GDM1 (cell line): ENCODE measurements at places on chromosomes 7 and 10.

DNA sequence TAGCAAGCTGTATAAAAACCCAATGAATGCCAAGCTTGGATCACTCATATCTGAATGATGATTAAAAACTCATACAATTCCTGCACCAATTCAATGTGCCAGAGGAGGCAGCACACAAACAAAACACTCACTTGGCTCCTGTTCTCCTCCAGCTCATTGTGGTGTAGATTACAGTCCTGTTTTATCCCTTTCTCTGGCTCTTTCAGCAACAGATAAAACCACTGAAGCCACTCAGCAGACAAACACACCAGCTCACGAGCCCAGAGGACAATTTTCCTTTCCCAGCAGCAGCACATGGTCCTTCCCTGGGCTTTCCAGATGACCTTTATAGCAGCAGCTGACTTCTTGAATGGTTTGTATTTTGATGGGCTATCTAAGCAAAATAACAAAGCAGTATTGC, 107.3 kb upstream of the STARD3NL start:
- no peak for DNase-seq

GRCh38 chr10:120076996-120077706, 184.6 kb downstream of the SEC23IP start:
- no peak for DNase-seq

- DNase-seq = no peak
Measured at GRCh38 chr7:138889582-138890498, 91.3 kb downstream of the KIAA1549 start.

DNA sequence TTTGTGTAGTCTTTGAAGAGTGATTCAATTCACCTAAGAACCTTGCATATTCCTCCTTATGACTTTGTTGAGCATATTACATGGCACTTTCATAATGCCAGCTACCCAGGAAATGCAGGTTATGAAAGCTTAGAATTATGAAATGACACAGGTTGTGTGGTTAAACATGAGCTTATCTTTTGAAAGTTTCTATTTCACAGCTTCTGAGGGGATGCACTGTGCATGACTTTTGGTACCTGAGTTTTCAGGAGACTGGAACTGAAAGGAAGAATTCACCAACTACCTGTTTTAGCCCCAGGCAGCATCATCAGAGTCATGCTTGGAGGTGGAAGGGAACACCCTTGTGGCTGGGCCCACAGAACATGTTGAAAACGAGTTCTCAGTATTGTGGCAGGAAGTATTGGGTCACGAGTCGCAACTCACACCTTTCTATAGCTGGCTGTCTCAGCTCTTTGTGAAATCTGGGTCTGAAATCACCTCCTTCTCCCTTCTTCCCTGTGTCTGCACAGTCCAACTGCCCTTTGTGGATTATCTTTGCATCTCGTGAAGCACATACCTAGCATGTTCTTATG, 228.2 kb downstream of the PTEN start:
- peak; percentile 10 for DNase-seq

DNA sequence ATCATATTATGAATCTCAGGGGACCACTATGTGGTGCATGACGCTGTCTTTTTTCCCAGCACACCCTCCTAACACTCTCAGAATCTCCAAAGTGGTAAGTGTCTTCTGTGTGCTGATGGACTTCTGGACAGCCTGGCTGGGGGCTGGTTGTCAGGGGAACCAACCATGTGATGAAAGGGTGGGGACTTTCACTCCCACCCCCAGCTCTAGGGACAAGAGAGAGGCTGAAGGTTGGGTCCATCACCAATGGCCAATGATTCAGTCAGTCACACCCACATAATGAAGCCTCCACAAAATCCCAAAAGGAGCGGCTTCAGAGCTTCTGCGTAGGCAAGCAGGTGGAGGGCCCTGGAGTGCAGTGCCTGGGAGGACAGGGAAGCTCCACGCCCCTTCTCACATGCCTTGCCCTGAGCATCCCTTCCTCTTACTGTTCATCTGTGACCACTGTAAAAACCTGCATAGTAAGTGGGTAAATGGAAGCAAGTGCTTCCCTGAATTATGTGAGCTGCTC, 44.6 kb downstream of the RASGEF1A start:
- no peak for DNase-seq

DNA sequence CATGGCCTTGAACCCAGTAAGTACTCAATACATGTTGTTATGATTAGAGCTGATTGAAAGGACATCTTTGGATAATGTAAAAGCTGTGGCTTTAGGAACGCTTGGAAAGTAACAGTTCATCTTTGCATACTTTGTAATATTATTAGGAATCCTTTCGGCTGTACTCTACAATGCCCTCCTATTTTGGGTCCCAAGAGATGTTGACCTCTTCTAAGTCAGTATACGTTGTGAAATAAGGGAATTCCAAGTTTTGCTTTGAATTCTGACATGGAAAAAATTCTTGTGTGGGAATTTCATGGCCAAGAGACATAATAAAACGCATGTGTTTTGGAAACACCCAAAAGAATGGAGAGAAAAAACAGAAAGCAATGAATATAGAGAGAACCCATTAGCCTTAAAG, 7.7 kb downstream of the AGR3 start:
- DNase-seq = no peak

DNA sequence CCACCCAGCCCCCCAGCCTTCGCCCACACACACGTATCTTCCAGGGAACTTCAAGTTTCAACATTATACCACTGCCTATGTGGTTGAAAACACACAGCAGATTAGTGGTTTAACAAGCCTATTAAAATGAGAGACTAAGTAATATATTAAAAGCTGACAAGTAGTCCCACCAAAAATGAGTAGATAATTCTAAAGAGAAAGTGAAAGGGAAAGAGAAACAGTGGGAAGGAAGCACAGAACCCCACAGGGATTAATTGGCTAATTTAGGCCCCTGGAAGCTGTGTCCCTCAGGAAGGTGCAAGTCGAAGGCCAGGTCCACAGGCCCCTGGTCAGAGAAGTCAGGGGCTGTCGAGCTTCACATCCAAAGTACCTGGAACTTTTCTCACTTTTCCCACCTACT, 210.5 kb upstream of the YAE1 start:
- no peak for DNase-seq

DNA sequence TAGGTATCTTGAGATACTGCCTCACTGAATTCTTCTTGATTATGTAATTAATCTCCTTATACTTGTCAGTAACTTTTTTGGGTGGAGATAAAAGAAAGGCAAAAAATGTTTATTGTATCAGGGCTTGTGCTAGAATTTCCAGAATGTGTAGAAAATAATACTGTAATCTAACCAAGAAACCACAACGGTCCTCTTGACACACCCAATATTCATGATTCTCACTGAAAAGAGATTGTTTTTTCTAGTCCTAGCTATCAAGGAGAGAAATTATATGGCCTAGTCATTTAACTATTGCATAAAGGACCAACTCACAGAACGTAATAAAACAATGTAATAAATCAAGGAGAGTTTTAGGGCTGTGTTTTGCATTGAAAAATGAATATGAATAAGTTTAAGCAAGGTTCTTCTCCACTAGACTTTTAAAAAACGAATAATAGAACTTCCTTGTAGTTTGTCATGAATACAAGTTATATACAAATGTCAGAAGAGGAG, 80.0 kb upstream of the STEAP4 start:
- no peak for DNase-seq

GRCh38 chr7:106563466-106564150, 97.3 kb downstream of the CCDC71L start:
- no peak for DNase-seq

DNA sequence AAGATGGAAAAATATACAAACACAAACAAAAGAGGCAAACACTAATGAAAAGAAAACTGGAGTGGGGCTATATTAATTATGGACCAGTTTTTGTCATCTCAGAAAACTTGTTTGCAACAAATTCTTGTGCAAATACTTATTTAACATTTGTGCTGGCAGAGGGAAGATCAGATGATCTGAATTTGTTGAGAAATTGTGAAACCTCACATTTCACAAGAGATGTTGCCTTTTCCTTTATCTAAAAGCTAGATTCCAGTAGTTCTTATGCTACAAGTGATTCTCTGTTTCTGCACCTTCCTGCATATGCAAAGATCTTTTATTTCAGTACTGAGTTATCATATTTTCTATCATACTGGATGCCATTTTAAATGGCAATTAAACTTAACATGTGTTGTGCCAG, 320.7 kb downstream of the SUGCT start:
- DNase-seq = no peak

GRCh38 chr7:50939021-50939420, 156.3 kb upstream of the GRB10 start:
- no peak for DNase-seq

DNA sequence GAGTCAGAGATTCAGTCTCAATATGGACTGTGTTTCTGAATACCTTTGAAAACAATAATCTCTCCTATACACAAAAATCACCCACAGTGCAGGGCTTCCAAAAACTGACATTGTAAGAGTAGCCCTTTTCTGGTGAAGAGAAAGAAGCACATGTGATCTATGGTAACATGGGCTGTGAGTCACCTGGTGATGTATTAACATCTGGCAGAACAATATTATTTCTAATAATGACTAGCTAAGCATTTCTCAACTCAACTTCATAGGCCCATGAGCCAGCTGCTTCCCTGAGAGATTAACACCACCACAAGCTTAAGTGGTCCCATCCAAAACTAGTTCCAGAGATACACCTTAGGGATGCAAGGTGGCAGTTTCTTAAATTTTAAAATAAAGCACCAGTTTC, 331.0 kb upstream of the NRP1 start:
- no peak for DNase-seq
